ENCODE measurements at places on chromosomes 3 and 15. TPM values are rescaled to one million over a fixed set of nuclear protein-coding genes. Genes with fewer than 3 reads are reported as not detected.

RBP2 gene
- total RNA-seq, result not detected

DNAH1 gene
- 4.8 TPM for total RNA-seq

DAPK2 gene
- 8.2 TPM for total RNA-seq

KLHL40 gene
- not detected for total RNA-seq

LEKR1 gene
- total RNA-seq, result 0.97 TPM

EDC3 gene
- total RNA-seq, result 9.7 TPM

CCNL1 gene
- 175 TPM for total RNA-seq

PATL2 gene
- 0.97 TPM for total RNA-seq

CCR3 gene
- not detected for total RNA-seq

ADIPOQ gene
- not detected for total RNA-seq

ILDR1 gene
- total RNA-seq, result not detected

GMPPB gene
- 30.2 TPM for total RNA-seq

AMIGO3 gene
- 0.43 TPM for total RNA-seq

ACKR4 gene
- total RNA-seq, result 9.5 TPM
